Ovary (tissue), 10 donors: ENCODE measurements at places on chromosomes 6 and 20. TPM values are rescaled to one million over a fixed set of nuclear protein-coding genes. Genes with fewer than 3 reads are reported as not detected.

DNA sequence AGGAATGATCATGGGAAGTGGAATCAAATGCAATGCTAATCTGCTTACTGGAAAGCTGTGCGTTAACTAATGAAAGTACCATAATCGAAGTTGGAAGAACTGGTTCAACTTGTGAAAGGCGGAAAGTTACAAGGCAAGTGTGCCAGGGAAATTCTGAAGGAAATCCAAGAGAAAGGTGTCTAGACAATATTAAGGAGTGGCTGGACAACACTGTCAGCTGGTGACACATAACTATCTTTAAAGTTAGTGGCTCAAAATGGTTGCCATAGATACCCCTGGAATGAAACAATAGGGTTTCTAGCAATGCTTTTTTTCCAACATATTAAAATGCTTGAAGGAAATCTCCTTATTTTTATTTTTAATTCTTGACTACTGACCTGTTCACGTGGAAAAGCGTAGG lies 90.4 kb downstream of the BMP2 start:
- no peaks in the 10 kb centered on the region for H3K36me3 ChIP-seq
- no peak overlapping the region for H3K4me3 ChIP-seq
- no peak overlapping the region for H3K27ac ChIP-seq
- DNase-seq, result no peak
- H3K27me3 ChIP-seq, result no peaks in the 10 kb centered on the region

GRCh38 chr6:119361209-119361608 lies 11.6 kb upstream of the MAN1A1 start:
- H3K36me3 ChIP-seq, result no peaks in the 10 kb centered on the region
- no peaks in the 10 kb centered on the region for H3K4me1 ChIP-seq
- H3K4me3 ChIP-seq, result no peak overlapping the region
- H3K27ac ChIP-seq, result no peak overlapping the region
- DNase-seq, result no peak

The ANKRD66 gene
- not detected for total RNA-seq

- no peaks in the 10 kb centered on the region for H3K36me3 ChIP-seq
- no peak overlapping the region for H3K27ac ChIP-seq
- H3K4me3 ChIP-seq, result no peak overlapping the region
- DNase-seq, result no peak
These were observed 35.3 kb upstream of the EZR start for GRCh38 chr6:158854214-158855101.

- H3K4me3 ChIP-seq, result no peak overlapping the region
- no peak overlapping the region for H3K27ac ChIP-seq
- H3K27me3 ChIP-seq, result no peaks in the 10 kb centered on the region
These were observed 136.6 kb downstream of the SYNDIG1 start for GRCh38 chr20:24605937-24606455.
